CD4-positive, alpha-beta T cell treated with Interleukin-1 beta for 1 hour (primary cell): ENCODE measurements at places on chromosomes 16 and 17.

- no peak for DNase-seq
These were observed 264.5 kb downstream of the PMP22 start for GRCh38 chr17:15000661-15001060.

DNA sequence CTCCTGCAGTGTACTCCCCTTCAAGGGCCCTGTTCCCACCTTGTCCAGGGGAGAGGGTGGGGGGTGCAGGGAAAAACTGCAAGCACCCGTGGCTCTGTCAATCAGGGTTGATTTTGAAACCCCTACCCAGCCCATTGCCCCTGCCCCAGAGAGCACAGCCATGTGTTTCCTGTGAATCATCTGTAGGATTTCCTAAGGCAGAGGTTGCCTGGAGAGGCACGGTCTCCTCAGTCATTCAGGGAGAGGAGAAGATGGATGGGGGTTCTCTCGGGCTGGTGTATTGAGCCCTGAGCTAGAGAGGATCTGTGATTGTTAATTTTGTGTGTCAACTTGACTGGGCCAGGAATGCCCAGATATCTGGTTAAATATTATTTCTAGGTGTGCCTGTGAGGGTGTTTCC is 3.5 kb upstream of the AGRP start:
- peak; percentile 16 for DNase-seq

GRCh38 chr17:78915872-78916632 is 9.1 kb downstream of the TIMP2 start:
- peak; percentile 61 for DNase-seq

DNA sequence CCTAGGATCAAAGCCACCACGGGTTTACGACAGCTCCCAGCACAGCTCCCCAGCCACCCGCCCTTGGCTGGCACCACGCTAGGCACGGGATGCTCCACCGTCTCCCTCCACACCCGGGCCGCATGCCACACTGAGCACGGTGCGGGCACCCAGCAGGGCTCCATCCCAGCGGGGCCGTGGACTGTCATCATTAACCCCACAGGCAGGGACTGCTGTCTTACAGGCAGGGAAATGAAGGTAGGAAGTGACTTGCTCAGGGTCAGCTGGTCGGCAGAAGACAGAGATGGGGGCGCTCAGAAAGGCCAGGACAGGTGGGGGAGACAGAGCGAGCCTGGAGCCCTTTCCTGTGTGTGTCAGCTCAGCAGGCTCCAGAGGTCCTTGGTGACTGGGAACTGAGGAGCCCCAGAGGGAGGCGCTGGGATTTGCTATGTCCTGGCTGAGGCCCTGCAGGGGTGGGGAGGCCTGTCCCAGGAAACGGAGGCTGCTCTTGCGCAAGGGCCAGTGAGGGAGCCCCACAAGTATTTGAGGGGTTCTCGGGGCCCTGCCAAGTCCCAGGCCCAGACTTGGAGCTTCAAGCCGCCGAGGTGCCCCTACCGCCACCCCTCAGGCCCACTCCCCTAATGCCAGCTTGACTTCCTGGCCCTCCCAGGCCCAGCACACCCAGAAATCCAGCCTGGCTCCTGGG is 3.2 kb downstream of the UBALD1 start:
- no peak for DNase-seq

DNA sequence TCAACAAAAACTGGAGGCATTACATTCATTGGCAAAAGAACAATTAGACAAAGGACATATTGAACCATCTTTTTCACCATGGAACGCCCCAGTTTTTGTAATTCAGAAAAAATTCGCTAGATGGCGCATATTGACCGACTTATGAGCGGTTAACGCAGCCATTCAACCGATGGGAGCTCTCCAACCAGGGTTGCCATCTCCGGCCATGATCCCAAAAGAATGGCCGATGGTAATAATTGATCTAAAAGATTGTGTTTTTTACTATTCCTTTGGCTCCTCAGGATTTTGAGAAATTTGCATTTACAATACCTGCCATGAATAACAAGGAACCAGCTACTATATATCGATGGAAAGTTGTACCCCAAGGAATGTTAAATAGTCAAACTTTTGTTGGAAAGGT is 21.4 kb downstream of the ALOX15B start:
- peak; percentile 60 for DNase-seq

DNA sequence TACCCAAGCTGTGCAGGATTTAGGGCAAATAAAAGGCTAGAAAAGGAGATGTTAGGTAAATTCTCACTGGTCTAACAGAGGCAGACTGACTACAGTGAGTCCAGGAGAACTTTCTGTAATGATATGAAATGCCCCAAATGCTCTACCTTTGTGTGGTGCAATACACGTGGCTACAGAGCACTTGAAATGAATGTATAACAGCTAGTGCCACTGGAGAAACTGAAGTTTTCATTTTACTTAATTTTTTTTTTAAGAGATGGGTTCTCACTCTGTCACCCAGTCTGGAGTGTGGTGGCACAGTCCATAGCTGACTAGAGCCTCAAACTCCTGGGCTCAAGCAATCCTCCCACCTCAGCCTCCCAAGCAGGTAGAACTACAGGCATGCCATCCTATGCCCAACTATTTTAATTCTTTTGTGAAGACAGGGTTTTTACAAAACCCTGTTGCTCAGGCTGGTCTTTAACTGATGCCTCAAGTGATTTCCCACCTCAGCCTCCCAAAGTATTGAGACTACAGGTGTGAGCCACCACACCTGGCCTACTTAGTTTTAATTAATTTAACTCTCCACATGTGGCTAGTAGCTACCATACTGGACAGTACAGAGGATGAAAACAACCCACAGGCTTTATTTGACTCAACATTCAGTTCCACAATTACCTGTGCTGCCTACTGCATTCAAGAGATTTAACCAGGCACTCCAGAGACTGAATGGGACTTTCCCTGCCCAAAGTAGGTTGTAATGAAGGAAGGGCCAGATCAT is 84.8 kb upstream of the PLEKHM1 start:
- no peak for DNase-seq

DNA sequence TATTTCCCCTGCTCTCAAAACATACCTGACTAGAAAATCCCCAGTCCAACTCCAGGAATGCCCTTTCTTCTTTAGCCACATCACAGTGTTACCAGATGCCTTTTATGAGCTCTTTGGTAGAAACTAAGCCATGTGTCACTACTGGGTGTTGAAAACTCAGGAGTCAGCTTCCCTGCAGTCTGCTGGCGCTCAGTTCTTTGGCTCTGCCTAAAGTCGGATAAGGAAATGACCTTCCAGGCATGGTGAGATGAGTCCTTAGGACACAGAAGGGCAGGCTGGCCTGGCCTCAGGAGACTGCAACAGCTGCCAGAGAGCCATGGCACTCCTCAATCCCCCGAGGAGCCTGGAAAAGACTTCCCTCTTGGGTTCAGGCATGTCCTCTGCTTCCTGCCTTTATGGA is 89.1 kb downstream of the CDH13 start:
- no peak for DNase-seq

DNA sequence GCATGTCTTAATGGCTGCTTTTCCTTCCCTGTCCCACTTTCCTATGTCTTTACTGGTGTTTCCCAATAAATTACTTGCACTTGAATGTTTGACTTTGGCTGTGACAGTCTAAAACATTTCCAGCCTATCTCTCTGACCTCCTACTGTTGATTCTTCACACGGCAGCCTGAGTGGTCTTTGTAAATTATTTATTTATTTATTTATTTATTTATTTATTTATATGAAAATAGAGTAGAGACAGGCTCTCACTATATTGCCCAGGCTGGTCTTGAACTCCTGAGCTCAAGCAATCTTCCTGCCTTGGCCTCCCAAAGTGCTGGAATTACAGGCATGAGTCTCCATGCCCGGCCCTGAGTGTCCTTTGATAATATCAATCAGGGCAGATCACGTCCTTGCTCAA is 28.4 kb upstream of the LYRM9 start:
- no peak for DNase-seq

DNA sequence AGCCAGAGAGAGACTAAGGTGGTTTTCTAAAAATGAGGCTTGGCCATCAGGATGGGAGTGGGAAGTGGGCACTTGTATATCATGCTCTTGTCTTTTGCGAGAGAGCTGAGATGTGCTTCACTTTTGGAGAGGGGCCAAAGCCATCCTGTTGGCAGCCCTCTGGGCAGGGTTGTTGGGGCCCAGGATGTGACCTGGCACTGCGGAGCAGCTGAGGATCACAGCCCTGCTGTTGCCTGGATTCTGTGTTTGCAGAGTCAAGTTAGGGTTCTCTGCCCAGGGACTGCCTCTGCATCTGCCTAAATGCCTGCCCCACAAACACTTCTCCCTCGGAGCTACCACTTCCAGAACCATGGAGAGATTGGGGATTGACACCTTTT is 71.2 kb downstream of the PLD6 start:
- DNase-seq = no peak

DNA sequence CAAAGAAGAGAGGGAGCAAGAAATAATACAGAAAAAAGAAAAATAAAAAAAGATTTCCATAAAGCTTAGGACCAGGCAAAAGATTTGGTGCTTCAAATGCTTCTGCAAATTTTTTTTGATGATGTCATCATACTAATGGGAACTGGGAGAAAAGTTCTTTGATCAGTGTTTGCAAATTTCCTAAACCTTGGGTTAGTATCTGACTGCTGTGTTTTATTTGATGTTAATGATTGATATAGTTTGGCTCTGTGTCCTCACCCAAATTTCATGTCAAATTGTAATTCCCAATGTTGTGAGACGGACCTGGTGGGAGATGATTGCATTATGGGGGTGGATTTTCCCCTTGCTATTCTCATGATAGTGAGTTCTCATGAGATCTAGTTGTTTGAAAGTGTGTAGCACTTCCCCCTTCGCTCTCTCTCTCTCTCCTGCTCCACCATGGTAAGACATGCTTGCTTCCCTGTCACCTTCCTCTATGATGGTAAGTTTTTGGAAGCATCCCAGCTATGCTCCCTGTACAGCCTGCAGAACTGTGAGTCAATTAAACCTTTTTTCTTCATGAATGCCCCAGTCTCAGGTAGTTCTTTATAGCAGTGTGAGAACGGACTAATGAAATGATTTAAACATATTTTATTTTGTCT is 72.6 kb downstream of the TMEM100 start:
- no peak for DNase-seq

DNA sequence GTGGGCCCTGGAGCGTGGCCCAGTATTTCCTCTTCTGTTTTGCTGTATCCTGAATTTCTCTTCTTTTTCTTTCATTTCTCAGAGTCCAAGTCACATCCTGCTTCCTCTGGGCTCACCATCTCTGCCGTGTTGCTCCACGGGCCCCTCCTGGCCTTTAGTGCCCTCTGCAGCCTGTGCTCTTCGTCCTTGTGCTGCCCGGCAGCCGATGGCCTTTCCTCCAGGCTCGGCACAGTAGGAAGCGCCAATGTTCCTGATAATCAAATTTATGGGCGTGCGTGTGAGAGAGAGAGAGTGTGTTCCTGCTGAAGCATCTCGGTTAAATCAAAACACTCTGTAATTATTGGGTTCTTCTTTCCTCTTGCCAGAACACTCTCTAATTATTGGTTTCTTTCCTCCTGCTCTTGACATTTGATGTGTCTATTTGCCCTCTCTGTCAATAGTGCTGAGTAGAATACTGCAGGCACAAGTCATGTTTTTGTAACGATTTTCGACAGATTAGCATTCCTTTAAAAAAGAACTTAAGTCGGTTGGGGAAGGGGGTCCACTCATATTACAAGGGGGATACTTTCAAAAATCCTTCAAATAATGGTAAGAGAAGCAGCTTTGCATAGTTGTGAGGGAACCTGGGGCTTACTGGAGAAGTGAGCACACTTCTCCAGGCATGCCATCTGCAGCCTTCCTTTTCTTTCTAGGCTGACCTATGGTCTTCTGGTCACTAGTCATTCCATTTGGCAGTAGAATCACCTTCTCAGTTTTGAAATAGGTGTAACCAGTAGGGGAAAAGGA is 126.6 kb downstream of the RPTOR start:
- DNase-seq = no peak

DNA sequence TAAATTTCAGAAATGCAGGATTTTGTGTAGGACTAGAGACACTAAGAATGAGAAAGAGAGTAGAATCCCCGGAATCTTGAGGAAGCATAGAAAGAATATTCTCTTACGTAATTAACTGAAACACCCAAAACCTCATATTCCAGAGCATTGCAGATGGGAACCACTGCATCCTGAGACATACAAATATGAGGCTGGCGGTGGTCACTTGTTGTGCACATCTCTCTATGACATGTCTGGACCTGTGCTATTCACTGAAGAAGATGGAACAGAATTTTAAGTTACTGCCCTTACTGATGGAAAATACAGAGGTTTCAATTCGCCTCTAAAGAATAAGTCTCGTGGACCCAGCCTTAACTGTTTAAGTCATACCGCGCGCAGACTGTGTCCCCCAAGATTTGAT is 806 bp downstream of the RAD51C start:
- no peak for DNase-seq

DNA sequence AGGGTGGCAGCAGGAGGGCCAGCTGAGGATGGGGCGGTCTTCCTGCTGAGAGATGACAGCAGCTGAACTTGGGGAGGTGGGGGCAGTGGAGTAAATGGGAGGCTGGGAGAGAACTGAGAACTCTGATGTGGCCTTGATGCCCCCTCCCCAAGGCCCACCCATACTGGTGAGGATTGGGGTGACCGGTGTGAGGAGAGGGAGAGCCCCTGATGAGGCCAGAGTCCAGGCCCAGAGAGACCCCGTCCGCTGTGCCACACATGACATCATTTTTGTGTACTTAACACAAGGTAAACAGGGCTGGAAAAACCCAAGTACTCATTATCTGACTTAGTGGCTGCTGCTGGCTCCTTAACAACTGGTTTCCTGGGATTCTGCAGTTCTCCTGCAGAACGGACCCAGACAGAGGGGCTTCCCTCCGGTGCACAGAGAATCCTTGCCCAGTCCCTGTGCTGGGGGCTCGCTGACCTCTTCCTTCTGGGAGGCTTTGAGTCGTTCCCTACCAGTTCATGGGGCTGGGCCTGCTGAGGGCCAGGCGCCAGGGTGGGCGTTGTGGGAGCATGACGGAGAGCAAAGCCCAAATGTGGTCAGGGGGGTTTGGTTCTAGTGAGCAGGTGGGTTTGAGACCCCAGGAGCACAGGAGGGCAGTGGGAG is 207.6 kb downstream of the RAB11FIP4 start:
- DNase-seq = no peak

GRCh38 chr17:80573701-80574100 is 29.1 kb downstream of the RPTOR start:
- no peak for DNase-seq

DNA sequence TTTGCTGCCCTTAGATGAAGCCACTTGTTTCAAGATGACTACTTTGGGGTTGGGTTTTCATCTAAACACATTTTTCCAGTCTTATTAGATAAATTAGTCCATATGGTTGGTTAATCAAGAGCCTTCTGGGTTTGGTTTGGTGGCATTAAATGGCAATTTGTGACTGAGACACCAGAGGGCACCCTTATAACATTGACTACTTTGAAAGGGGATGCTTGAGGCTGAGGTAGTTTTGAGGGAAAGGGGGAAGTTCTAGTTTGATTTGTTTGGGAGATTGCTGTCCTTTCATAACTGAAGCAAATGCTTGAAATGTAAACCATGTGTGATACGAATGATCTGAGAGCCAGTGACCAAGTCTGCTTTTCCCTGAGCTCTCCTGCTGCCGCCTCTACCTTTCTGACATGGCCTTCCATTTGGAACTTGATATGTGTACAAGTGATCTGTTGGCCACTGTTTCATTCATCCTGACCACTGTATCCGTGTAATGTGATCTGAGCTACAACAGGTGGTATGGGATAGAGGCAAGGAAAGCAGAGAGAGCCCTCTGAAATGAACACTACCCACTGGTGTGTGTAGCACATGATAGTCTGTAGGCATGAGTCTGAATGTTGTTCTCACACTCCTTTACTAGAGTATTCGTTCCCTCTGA is 5.8 kb upstream of the RARA start:
- DNase-seq = peak; percentile 65
